GM12892 (cell line): ENCODE measurements at places on chromosomes 5 and 9.

DNA sequence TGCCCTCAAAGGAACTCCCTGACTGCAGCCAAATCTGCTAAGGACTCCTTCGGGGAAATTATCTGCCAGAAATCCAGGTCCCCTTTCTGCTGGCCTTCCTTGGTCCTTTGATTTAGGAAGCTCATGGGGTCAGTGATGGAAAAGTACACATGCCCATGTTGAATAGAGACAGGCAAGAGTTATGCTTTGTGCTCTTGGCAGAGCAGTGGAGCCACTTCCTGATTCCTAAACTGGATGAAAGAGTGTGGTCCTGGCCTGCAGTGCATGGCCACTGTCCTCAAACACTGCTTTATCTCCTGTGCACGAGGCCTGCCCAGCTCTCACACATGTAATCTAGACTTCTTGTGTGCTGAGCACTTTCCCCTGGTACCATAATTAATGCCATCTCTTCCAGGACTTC is 2.0 kb upstream of the EBF1 start:
- DNase-seq = no peak

DNA sequence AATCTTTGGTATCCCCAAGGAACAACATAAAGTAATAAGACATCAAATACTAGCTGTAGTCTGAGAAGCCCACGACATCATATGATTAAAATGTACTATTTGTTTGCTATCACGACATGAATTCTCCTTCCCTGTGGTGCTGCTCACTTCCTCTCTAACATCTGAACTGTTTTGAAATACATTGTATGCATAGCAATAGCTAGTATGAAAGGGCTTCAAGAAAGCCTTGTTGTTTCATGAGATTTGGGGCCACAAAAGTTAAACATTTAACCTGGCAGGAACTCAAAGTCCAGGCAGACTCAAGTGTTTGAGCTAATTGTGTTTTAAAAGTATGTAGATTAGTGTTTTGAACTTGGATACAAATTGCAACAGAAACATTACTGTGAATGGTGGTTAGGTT is 237.4 kb upstream of the PTGER4 start:
- no peak for DNase-seq

DNA sequence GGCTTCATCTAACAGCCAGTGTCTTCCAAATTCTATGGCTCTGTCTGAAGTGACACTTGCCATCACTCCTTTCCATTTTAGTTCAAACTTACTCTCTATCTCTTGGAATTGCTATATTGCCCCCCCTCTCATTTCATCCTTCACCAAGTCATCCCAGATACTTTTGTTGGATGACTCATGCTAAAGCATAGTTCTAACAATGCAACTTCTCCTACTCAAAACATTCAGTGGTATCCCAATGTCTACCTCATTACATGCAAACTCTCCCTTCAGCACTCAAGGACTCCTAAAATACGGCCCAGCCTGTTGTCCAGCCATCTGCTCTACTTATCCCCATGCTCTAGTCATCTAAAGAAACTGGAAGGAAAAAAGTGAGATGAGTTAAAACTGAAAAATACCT is 171.6 kb downstream of the RASEF start:
- no peak for DNase-seq

- peak; percentile 40 for DNase-seq
Measured at GRCh38 chr5:31809050-31809870, 170.3 kb downstream of the PDZD2 start.

GRCh38 chr9:103372828-103373227 is 377.7 kb downstream of the CYLC2 start:
- DNase-seq = no peak

DNA sequence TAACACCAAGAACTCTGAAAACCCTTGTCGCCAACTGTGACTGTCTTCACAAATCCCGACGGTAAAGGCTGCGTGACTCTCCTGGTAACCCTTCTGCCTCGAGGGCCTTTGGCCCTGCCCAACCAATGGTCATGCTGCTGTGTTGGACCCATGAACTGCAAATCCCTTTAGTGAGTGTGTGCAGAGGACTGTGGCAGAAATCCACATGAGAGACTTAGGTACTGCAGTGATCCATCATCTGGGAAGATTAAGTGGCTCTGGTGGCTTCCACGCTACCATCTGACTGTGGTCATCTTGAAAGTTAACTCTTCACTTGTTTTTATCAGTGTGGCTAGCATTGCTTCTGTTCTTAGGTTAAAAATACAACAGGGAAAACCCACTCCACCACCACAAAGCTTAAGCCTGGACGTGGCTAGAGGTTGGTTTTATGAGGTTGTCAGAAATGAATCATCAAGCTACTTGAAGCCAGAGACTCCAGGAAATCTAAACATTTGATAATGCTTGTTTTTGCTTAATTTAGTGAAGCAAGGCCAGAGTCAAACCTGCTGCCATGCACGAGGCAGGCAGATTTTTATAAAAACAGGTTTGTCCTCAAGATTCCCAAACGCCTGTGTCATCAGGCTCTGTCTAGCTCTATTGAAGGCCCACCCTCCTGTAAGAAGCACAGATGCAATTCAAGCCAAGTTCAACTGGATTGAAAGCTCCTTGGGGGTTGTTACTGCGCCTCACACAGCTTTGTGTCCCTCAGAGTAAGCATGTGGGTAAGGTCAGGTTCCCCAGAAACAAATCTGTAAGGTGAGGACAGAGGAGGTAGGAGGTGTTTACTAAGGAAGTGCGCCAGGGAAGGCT is 52.7 kb upstream of the ERCC6L2 start:
- DNase-seq = peak; percentile 47
